LHCN-M2 (cell line): ENCODE measurements at places on chromosomes 5 and 9. TPM values are rescaled to one million over a fixed set of nuclear protein-coding genes. Genes with fewer than 3 reads are reported as not detected.

DNA sequence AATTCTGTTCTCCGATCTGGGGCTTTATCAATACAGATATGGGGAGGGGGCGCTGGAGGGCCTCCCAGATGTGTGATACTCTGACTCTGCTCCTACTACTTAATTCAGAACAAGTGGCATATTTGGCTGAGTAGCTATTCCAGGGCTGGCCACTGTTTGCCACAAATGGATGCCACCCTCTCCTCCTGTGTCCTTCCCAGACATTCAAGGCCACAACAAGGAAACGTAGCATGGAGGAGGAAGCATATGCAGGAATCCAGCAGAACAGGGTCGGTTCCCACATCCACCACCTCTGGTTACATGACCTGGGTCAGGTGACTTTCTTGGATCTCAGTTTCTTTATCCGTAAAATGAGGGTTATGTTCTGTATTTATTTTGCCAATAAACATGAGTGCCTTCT, 131.0 kb downstream of the GOLPH3 start:
- no peak for DNase-seq

- no peak for DNase-seq
Observed at GRCh38 chr5:38465702-38466423, 90.6 kb downstream of the LIFR start.

- DNase-seq: no peak
Observed at GRCh38 chr9:78582821-78583220, 285.9 kb downstream of the PSAT1 start.

- DNase-seq: peak; percentile 40
Observed at GRCh38 chr5:151772846-151773561, 1.2 kb downstream of the G3BP1 start.

The SGCD gene
- 18.9 and 22.4 TPM in 2 replicates for total RNA-seq
